T1000 (cell line): ENCODE measurements at places on chromosomes 11 and 22.
A peak's percentile ranks its signal among the peaks of the same experiment; 100 is the strongest.

DNA sequence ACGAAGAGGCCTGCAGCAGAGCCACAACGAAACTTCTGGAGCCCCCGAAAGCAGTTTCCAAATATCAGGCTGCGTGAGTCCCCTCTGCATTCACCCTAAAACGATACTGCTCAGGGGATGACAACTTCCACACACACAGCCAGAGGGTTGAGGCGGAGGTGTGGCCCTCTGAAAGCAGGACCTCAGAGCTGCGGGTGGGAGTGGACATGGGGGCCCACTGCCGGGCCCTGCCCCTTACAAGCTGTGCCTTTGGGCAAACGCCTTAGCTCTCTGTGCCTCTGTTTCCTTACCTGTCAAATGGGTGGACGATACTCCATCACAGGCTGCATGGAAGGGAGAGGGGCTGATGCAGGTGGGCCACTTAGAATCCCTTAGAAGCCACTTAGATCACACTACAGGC, 53.1 kb downstream of the TRMU start:
- no peak for DNase-seq

DNA sequence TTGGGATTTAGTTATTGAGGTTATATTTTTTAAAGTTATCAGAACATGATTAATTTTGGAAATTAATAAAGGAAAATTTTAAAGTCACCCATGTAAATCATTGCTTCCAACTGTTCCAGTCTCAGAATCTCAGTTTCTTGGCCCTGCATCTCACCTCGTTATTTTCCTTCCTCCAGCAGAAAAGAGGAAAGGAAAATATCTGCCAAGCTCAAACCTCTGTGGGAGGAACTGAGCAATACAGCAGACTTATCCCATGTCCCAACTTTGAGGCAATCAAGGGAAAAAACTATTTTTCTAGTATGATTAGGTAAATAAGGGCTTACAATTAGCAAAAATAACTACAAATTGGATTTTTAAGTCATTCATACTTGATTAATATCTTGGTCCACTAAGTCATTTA, 30.1 kb downstream of the ELMOD1 start:
- DNase-seq = no peak

- no peak for DNase-seq
Measured at GRCh38 chr22:48531761-48532435, 1295.8 kb downstream of the BRD1 start.

GRCh38 chr22:27185760-27186302, 528.4 kb downstream of the MIAT start:
- no peak for DNase-seq

DNA sequence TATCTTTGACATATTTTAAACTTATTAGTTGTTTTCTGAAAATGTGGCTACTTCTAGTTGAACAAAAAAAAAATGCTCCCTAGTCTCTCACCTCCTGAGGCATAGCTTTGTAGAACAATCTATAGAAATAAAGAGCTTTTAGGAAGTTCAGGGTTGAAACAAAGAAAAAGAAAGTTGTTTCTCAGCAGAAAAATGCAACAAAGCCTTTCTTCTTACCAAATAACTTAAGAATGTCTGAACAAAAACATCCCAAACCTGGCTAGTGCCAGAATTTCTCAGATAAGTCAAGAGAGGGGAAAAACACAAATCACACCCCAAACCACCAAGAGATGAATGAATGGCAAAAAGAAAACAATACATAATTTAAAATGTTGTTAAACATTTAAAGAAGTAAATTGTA, 114.1 kb downstream of the MAML2 start:
- no peak for DNase-seq

- DNase-seq = no peak
Measured at GRCh38 chr11:61071208-61071681, 31.0 kb upstream of the CD5 start.

- peak; percentile 23 for DNase-seq
Measured at GRCh38 chr11:80196932-80197554, 756.2 kb upstream of the TENM4 start.

DNA sequence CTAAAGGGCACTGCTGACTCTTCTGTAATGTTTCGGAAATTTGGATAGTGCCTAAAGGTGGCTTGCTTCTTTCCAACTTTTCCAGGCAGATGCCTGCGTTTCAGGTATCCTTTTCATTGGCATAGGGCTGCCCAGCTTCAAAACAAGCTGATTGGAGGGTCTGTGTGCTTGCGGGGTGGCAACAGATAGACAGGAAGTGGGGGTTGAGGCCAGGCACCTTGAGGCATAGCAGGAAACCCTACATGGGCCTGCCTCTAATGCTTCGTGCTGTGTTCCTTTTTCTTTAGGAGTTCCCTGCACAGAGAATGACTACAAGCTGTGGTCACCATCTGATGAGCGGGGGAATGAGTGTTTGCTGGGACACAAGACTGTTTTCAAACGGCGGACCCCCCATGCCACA, 92.2 kb upstream of the SORL1-AS1 start:
- DNase-seq = no peak

DNA sequence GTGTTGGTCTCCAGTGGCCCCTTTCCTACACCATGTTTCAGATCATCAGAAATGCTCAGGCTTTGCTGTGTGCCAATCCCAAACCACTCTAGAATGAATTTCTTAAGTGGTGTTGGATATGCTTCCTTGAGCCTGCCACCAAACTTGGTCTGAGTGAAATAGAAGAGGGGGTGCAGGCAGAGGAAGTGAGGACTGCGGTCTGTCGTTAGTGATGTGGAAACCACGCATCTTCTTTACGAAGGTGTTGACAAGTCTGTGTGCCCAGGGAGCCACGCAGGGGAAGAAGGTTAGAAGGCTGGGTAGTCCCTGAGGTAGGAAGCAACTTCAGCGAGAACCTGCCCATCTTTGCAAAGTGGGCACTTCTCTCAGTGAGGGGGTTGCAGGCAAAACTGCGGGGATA, 187.4 kb upstream of the NAV2 start:
- DNase-seq = no peak

- no peak for DNase-seq
Measured at GRCh38 chr11:120801801-120802689, 221.9 kb upstream of the TBCEL start.

- no peak for DNase-seq
Measured at GRCh38 chr11:32420937-32421901, 14.1 kb downstream of the WT1 start.

DNA sequence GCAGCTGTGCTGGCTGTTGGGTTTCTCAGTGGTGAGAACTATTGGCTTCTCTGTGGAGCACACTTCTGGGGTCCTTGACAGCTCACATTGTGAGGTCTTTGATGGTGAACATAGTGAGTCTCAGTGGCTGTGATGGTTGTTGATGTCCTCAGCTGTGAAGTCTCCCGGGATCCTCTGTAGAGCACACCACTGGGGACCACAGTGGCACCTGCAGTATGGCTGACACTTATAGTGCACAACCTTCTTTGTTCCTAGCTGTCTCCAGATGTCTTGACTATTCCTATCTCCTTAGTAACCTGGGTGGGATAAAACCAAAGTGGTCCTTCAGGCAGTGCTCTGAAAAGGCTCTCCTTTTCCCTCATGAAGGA, 34.3 kb upstream of the CHORDC1 start:
- DNase-seq = no peak

- no peak for DNase-seq
Measured at GRCh38 chr11:67468456-67468758, 644 bp downstream of the TMEM134 start.

GRCh38 chr11:39780131-39780530, 1679.3 kb downstream of the LRRC4C start:
- no peak for DNase-seq

- DNase-seq = no peak
Measured at GRCh38 chr11:64764040-64764611, 4.4 kb upstream of the PYGM start.

- DNase-seq = no peak
Measured at GRCh38 chr11:62673196-62673525, 1.1 kb upstream of the LBHD1 start.

- DNase-seq = no peak
Measured at GRCh38 chr11:37040921-37041320, 442.9 kb upstream of the RAG2 start.

DNA sequence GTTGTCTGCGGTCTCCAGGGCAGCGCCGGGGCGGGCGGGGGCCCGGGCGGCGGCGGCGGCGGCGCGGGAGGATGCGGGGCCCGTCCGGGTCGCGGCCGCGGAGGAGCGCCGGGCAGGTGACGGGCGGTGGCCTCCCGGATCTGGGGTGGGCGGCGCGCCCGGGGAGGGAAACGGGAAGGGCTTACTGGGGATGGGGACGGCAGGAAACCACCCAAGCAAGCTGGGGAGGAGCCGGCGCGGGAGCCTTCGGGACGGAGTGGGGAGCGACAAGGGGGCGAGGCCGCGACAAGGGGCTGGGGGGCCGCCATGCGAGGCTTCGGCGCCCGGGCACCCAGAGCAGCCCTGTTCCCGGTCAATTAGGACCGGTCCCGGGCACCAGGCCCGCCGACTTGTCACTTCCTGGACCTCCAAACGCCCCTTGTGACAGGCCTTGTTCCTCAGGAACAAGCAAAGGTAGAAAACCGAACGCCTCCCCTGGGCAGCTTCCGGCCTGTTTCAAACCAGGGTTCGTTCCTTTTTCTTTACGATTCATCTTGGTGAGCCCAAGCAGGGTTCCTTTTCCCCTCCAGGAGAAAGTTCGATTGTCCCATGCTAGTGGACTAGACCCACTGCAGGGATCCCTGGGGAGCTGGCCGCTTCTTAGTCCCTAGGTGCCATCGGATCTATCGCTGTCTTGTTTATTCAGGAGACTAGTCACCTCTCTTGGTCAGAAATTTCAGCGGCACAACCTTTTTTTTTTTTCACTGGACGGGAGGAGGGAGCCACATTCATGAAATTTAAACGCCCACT, 492 bp downstream of the JHY start:
- DNase-seq = peak; percentile 13

- no peak for DNase-seq
Measured at GRCh38 chr22:26608129-26608528, 9.7 kb downstream of the CRYBB1 start.

- no peak for DNase-seq
Measured at GRCh38 chr11:78493413-78493975, 75.9 kb upstream of the GAB2 start.

DNA sequence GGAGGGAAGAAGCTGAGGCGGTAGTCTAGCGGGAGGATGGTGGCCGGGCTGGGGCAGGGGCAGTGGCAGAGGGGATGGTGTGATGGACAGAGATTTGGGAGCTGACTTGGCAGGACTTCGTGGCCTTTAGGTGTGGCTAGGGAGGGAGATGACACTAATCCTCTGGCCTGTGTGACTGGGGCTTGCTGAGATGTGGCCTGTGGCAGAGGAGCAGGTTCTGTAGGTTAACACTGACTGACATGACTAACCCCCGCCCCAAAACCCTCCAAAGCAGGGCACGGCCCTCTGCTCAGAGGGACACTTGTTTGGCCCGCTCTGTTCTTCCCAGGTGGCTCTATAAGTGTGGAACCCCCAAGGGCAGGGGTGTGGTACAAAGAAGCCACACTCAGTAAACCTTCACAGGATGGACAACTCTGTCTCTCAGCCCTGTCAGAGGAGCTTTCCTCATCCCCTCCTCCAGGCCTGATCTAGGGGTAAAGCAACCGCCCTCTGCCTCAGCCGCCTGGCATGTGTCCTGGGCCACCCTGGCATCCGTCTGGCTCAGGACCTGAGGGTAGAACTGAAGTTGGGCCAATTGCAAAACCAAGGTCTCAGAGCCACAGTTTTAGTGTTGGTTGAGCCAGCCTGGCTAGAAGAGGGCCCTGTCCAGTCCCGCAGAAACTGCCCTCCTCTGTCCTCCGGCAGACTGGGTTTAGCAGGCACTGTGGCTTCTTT, 15.6 kb downstream of the TOM1 start:
- no peak for DNase-seq

DNA sequence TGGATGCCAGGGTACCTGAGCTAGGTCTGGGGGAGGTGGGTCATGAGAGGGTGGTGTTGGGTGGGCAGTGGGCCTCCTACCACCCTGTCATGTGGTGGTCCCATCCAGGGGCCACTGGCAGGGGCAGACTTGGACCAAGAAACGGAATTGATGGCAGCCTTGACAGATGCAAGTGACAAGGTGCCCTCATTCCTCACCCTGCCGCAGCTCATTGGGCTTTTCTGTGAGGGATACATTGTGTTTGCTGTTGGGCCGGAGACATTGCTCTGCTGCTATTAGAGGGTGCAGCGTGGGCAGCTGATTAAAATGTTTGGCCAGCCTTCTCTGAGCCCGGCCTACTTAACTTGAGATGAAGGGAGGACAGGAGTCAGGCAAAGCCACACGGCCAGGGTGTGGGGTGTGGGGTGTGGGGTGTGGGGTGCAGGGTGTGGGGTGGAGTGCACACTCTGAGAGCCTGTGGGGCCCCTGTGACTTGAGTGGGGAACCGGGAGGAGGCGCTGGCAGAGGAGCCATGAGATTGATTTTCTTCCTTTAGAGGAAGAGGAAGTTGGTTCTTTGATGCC, 351.5 kb downstream of the TBC1D22A start:
- no peak for DNase-seq

DNA sequence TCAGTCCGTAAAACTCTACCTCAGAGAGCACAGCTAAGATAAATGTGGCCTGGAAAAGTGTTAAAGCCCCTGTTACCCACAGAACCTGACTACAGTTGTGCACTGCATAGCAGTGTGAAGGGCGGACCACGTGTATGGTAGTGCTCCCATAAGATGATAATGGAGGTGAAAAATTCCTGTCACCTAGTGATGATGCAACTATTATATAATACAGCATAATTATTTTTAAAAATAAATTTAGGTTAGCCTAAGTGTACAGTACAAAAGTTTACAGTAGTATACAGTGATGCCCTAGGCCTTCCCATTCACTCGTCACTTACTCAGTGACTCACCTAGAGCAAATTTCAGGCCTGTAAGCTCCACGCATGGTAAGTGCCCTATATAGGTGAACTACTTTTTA, 76.6 kb upstream of the RASSF10 start:
- no peak for DNase-seq

DNA sequence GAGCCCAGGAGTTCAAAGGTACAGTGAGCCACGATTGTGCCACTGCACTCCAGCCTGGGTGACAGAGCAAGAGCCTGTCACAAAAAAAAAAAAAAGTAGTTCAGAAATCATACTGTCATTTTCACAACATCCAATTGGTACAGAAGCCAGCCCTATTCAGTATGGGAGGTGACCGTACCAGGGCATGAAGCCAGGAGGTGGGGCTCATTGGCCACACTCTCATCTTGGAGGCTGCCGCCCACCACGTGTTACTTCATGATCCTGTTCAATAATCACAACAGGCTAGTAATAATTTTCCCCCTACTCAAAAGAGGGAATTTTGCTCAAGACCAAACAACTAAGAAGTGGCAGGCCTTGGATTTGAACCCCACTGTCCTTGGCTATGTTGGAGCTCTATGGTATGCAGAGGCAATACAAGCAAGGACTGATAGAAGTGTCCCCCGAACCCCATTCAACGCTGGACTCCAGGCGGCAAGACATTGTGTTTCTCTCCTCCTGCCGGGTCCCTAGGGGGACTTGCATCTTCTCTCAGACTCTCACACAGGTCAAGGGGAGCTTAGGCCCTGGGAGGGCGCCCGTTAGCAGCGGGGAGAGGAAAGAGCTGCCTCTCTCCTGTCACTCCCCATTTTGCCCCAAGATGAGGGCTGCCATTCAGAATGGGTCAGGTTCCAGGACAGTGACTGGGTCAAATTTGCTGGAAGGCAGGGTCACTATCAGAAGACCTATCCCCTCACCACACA, 40.2 kb upstream of the EMID1 start:
- no peak for DNase-seq
